ENCODE measurements at places on chromosomes 13 and 19.

GRCh38 chr19:38701455-38702063, 42.7 kb downstream of the CAPN12 start:
- DNase-seq, result no peak

- no peak for DNase-seq
Measured at GRCh38 chr13:99640260-99640659, 139.0 kb downstream of the TM9SF2 start.

GRCh38 chr19:8697671-8698432, 743 bp downstream of the ACTL9 start:
- DNase-seq, result no peak

GRCh38 chr13:34883396-34883795, 58.7 kb upstream of the NBEA start:
- DNase-seq, result no peak

DNA sequence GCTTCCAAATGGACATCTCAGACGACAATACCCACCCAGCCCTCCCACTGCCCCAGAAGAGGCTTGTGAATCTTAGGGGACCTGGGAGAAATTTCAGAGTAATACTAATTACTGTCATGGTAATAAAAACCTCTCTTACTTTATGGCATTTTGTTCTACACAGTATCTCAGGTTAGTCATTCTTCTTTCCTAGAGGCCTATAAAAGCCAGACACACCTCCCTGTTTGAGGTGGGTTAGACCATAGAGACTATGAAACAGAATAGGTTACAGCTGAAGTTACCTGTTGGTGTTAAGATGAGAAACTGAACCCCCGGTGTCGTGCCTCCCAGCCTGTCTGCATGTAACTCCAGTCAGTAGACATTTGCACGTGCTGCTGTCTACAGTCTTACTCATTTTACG, 113.9 kb downstream of the SLC7A1 start:
- DNase-seq, result no peak

DNA sequence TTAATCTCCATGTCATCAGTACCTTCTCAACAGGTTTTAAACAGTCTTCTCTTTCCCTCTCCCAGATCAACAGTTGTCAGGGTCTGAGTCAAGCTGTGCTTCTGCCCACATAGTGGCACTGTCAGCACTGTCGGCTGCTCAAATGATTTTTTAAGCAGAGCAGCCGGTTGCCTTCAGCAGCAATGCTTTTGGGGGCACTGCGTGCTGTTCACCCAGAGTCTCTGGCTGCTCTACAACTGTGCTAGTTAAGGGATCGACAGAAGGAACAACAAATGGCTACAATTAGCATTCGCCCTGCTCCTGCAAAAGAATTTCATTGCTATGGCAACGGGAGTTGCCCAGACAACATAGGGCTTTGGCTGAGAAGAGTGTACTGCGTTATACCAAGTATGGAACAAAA, 412.9 kb downstream of the DIAPH3 start:
- no peak for DNase-seq

DNA sequence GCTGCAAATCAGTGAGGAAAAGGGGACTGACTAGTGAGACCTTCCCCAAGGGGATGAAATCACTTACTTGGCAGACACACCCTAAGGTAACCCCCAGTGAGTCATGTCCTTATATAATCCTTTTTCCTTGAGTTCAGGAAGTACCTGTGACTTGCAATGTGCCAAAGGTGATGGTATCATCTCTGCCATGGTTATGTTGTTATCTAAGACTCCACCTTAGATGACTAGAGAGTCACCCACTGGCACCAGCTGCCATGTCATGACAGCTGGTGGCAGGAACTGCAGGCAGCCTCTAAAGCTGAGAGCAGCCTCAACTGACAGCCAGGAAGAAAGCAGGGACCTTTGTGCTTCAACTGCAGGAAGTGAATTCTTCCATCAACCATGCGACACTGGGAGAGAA, 12.5 kb downstream of the PBX4 start:
- no peak for DNase-seq

- DNase-seq, result no peak
Measured at GRCh38 chr13:20927596-20928257, 25.2 kb upstream of the XPO4 start.

DNA sequence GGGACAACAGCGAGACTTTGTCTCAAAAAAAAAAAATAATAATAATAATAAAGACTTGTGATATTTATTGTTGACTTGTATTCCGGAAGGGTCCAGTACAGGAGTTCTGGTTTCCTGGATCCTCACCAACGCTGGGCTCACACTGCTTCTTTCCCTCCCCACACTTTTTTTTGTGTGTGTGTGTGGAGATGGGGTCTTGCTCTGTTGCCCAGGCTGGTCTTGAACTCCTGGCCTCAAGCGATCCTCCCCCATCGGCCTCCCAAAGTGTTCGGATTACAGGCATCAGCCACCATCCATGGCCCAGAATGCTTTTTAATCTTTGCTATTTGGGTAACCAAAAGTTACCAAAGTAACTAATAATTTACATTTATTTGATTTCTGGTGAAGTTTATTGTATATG, 39.1 kb downstream of the SIPA1L3 start:
- DNase-seq, result no peak

GRCh38 chr13:113735194-113735593, 23.8 kb upstream of the TMEM255B start:
- no peak for DNase-seq
